Retina (tissue), 1 donor: ENCODE measurements at places on chromosomes 12 and 14.
A peak's percentile ranks its signal among the peaks of the same experiment; 100 is the strongest.

DNA sequence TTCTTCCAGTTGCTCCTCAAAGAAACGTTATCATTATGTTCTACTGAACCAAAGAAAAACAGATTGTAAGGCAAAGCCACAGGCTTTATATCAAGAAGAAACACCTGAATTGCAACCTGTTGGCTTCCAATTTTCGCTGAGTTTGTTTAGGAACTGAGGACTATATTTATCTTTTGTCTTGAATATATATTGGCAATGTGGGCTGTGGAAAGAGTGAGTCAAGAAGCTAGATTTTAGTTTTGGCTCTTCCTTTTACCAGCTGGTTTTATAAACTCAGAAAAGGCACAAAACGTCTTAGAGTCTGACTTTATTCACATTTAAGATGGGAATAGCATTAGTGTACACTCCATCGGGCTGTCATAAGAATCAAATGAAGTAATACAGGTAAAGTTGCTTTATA, 10.4 kb upstream of the PTHLH start:
- DNase-seq: no peak

DNA sequence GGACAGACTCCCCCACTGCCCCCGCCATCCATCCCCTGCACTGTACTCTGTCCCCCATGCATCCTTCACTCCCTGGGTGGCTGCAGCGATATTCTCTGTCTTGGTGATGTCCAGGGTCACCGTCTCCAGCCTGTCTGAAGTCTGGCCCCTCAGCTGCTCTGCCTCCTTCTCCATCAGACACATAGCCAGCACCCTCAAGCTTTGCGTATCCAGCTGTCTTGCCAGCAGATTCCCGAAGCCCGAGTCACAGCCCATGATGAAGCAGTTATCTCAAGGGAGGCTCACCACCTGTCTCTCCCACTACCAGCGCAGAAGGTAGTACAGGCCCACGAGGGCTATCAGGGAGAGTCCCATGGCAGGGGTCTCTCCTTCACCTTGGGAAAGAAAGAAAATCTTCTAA, 77.8 kb downstream of the HSD17B6 start:
- no peak for DNase-seq

- no peak for DNase-seq
These were observed 9.2 kb downstream of the CD69 start for GRCh38 chr12:9751204-9752144.

DNA sequence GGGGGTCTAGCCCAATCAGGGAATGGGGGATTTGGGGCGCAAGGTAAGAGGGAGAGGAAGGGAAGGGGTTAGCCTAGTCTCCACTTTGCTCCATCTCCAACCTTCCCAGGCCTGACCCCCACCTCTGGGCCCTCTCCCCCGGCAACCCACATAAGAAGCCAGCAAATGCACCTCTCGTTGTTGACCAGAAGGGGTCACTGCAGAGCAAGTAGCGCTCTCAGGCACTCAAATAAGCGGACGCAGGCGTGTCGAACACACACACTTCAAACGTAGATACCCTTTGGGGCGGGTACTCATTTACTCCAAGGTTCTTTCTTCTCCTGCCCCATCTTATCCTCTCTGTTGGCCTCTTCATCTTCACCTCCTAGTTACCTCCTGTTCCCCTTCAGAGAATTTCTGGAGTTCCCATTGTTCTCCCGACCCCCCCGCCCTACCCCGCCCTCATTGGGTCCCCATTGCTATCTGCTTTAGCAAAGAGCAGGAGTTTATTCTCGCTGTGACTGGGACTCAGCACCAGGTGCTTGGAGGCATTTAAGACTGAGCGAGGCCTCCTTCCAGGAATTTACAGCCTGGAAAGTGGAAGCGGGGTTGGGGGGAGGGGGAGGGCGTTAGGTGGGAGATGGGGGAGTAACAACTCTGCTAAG, 1.5 kb upstream of the SRRM4 start:
- peak; percentile 87 for DNase-seq

DNA sequence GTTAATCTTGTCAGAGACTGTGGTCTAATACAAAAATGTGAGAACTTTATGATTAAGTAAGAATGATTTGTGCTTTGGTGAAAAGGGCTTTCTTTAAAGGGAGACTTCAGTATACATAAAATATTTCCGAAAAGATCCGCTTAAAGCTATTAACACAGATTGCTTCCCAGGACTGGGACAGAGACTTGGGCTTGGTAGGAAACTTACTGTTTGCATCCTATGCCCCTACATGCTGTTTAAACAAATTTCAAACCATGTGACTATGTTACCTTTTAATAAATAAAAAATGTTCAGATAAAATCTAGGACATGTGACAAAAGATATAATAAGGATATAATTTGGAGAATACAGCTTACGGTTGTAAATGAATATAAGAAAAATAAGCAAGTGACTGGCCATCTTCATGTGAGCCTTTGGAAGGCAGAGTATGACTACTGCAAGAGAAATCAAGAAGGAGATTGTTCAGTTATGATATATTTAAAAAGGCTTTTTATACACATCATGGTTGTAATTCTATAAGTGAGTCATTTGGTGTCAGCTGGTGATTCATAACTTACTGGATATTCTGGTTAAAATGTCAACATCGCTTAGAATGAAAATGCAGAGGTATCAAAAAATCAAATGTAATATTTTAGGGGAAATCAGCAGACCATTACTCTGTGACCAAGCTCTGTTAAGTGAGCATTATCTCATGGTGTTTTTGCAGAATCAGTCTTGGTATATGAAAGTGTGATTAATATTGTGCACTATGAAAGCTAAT, 234.7 kb upstream of the E2F7 start:
- no peak for DNase-seq

DNA sequence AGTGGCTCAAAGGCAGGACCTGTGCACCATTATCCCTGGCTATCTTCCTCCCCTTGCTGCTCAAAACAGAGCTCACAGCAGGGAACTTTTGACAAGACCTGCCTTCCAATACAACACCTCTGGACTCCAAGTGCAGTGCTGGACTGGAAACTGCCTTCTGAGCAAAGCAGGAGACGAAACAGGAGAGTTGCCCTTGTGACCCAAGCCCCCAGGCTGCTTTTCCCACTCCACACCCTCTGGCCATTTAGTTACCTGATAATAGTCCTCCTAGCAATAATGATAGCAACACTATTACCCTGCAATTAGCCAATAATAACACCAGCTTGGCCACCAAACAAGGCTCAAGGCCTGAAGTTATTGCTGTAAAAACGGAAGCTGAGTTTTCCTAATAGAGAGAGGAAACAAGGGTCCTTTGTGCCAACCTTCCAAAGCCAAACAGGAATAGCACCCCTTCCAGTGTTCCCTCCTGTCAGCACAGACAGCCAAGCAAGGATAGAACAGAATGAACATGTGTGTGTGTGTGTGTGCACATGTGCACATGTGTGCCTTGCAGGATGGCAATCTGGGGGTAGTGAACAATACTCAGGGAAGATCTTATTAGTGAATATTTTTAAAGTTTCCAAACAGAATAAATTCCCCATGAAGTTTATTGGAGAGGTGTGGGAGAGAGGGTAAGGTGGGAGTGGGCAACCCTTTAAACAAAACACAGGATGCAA, 9.2 kb upstream of the KRT73 start:
- DNase-seq: no peak

- DNase-seq: no peak
These were observed 9.3 kb upstream of the DLK1 start for GRCh38 chr14:100717386-100717785.

DNA sequence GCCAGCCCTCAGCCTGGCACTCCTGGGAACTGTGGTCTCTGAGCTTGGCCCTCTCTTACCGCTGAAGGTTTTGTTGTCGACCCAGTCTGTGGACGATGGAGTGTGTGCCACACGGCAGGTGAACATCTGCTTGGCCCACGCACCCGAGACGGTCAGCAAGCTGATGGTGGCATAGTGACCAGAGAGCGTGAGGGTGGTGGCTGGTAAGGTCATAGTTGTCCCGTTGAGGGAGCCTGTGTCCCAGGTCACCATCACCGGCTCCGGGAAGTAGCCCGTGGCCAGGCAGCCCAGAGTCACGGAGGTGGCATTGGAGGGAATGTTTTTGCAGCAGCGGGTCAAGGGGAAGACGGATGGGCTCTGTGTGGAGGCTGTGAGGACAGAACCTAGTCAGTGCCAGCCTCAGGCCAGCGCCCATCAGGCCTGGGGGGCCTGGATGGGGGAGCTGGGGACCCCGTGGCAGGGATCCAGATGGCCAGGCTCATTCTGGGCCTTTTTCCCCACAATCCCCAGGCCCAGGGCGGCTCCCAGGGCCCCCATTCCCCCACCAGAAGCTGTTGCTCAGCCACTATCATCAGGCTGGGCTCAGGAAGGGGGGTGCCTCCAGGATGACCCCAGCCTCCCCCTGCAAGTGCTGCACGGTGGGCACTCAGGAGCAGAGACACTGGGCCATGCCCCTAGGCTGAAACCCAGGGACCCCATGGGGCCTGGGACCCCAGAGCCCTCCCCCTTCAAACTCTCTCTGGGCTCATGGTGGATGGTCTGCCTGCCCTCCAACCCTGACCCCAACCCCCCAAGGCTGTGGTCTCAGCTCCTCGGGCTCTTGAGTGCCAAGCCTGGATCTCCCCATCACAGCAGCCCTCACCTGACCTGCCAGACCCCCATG, 75.2 kb downstream of the TMEM121 start:
- no peak for DNase-seq

- DNase-seq: no peak
These were observed 38.9 kb downstream of the CEP128 start for GRCh38 chr14:80902608-80903007.
